ENCODE measurements at places on chromosomes 6 and 20. TPM values are rescaled to one million over a fixed set of nuclear protein-coding genes. Genes with fewer than 3 reads are reported as not detected.

Gene PAK5
- total RNA-seq: 12.2 TPM

Gene FAM209B
- not detected for total RNA-seq

Gene BPIFB1
- not detected for total RNA-seq

DNA sequence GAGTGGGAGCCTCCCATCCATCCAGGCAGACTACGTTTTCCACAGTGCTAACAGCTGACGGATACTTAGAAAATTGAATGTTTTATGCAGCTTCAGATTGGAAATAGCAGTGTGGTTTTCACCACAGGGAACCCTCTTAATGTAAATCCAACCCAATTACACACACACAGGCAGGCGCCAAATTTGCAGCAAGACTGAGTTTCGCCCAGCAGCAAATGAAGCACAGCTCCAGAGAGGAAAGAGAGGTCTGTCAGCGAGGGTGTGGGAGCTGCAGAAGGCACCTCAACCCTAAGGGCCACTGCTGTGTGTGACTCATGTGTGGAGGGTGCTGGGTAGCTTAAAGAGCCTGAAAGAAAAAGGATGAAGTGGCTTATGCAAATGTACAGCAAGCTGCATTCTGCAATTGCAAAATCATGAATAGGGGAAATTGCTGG is 365.7 kb downstream of the MAFB start:
- no peak for DNase-seq
- no peaks in the 10 kb centered on the region for H3K36me3 ChIP-seq
- H3K4me1 ChIP-seq: peaks cover 2% of the 10 kb centered on the region
- no peak overlapping the region for H3K27ac ChIP-seq
- no peak overlapping the region for H3K4me3 ChIP-seq
- no peaks in the 10 kb centered on the region for H3K27me3 ChIP-seq

DNA sequence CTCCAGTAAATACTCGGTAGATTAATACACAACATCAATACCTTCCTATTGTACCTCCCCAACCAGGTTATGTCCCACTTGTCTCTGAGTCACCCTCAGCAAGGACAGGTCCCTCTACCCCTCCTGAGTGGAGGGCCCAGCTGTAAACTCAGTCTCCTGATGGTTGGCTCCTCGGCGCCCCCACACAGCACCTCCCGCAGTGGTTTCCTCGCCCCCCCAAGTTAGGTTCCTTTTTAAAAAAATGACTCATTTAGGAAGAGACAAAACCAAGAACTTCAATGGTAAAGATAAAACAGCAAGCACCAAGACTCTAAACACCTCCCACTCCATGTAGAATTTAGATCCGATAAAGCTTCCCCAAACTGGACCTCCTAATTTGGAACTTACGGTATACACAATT is 83.5 kb downstream of the TRERF1 start:
- no peak overlapping the region for H3K4me3 ChIP-seq
- DNase-seq: no peak
- no peaks in the 10 kb centered on the region for H3K36me3 ChIP-seq
- H3K4me1 ChIP-seq: no peaks in the 10 kb centered on the region
- no peaks in the 10 kb centered on the region for H3K27me3 ChIP-seq
- H3K27ac ChIP-seq: no peak overlapping the region

GRCh38 chr20:59676126-59676850 is 71.9 kb downstream of the PHACTR3 start:
- H3K27ac ChIP-seq: no peak overlapping the region
- no peak overlapping the region for H3K4me3 ChIP-seq
- DNase-seq: no peak

DNA sequence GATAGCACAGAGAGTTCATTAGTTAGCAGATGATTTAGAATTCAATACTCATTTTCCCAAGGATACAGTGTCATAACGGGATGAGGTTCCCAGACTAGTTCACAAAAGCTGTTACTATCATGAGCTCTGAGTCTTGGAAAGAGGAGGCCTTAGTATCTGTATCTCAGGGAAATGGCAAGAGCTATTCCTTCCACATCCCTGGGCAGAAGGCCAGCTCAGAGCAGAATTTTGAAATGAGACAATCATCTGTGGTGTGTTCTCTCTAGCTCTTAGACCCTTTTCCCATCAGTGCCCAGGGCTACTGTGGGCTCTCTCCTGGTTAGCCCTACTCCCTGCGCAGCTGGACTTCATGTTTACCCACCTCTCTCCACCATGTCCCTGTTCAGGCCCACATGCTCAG is 64.5 kb downstream of the JAG1 start:
- H3K4me3 ChIP-seq: no peak overlapping the region
- H3K36me3 ChIP-seq: peaks cover 12% of the 10 kb centered on the region
- H3K4me1 ChIP-seq: peaks cover under 1% of the 10 kb centered on the region
- no peak for DNase-seq
- H3K27me3 ChIP-seq: no peaks in the 10 kb centered on the region

DNA sequence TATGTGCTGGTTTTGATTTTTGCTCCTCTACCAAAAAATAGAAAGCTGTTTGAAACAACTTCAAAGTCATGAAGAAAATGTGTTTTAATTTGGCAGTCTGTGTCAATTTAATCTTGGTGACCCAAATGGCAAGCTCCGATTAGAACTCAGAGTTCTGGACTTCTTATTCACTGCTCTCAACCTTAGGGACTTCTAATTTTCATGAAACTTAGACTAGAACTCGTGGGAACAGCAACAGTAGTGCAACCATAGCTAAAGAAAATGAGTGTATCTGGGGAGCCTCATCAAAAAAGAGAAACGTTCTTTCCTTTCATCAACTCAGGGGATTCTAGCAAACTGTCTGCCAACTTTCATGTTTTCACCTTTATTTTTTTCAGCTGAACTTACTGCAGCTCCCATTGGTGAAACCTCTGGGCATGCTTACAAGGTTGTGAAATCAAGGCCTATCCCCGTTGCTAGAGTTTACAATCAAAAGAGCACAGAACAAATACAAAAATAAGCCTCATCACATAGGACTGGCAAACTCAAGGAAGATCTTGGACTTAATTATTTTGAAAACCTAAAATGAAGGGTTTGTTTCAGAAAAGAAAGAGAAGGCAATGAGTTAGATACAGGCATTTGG is 114.0 kb upstream of the HSF2 start:
- no peaks in the 10 kb centered on the region for H3K27me3 ChIP-seq
- no peaks in the 10 kb centered on the region for H3K36me3 ChIP-seq
- DNase-seq: no peak

- no peaks in the 10 kb centered on the region for H3K4me1 ChIP-seq
Measured at GRCh38 chr6:72649032-72649984, 27.4 kb downstream of the KCNQ5 start.

DNA sequence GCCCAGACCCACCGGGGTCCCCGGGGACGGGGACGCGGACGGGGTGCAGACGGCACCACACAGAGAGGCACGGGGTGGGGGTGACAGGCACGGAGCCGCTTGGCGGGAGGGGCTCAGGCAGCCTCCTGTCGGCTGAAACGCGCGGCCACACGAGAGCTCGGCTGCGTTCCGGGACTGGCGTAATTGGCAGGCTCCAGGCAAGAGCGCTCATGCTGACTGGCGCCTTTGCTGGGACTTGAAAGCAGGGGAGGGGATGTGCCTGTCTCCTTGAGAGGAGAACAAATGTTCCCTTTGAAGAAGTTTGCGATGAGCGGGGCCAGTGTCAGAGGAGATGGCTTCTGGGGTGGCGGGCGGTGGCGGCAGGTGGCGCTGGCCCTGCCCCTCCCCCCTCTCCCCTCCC is 25.8 kb downstream of the BHLHE23 start:
- H3K27ac ChIP-seq: no peak overlapping the region
- peaks cover 41% of the 10 kb centered on the region for H3K27me3 ChIP-seq
- H3K4me3 ChIP-seq: no peak overlapping the region
- no peaks in the 10 kb centered on the region for H3K36me3 ChIP-seq

DNA sequence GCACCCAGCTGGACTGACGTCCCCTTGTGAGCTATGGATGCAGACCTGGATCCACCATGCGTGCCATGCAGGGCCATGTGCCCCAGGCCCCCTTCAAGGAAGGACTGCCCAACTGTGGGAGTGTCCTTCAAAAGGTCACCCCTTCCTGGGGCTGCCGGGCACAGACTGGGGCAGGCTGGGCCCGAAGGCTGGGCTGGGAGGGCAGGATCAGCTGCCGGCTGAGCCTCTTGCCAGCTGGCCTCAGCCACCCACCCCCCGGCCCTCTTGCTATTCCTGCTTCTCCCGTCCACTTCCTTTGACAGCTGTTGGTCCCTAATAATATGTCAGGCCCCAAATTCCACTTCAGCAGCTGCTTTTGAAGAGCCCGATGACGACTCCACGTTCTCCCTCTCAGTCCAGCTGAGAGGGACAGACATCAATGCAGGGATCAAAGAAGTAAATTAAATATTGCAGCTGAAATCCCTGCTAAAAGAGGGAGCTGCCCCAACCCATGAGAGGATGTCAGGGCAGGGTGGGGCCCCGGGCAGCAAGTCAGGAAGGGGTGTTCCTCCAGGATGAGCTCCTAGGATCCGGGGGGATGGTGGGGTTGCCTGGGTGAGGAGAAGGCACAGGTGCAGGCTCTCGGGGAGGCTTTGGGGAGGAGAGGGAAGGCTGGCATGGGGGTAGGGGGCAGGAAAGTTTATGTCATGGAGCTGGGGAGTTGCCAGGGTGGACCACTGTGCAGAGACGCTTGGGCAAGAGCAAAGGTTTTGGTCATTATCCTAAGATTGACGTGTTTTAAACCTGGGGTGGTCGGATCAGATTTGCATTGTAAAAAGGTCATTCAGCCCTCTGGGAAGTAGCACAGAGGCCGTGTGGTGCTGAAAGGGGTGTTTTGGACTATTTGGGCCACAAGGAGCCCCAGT is 185.0 kb downstream of the ANKRD60 start:
- no peak overlapping the region for H3K4me3 ChIP-seq
- H3K27me3 ChIP-seq: no peaks in the 10 kb centered on the region
- no peak for DNase-seq
- no peaks in the 10 kb centered on the region for H3K4me1 ChIP-seq
- H3K27ac ChIP-seq: no peak overlapping the region

GRCh38 chr20:3681352-3681930 is 369 bp downstream of the ADAM33 start:
- H3K4me1 ChIP-seq: peaks cover 4% of the 10 kb centered on the region
- no peak for DNase-seq
- H3K27me3 ChIP-seq: peaks cover 75% of the 10 kb centered on the region
- no peaks in the 10 kb centered on the region for H3K36me3 ChIP-seq
- no peak overlapping the region for H3K27ac ChIP-seq
- H3K4me3 ChIP-seq: peak overlapping the region; percentile 37

DNA sequence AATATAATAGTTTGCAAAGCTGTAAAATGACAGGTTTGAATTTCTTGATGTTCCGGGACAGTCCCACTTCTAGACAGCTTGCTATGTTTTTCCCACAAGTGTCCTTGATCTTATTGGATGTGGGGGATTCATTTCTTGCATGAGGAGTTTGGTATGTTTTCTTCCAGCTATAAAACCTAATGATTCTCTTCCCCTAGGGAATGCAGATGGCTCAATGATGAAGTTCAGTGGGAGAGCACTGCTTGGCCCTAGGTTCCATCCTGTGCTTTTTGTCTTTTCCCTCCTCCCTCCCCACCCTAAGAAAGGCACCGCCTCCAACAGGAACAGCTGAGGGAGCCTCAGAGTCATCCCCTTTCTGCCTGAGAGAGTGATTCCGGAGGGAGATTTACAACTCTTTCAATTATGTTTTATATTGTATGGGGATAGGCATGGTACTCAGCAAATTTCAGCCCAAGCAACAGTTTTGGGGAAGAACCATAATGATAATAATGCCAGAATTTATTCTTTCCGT is 149.2 kb downstream of the PHACTR1 start:
- H3K4me3 ChIP-seq: no peak overlapping the region
- no peak for DNase-seq
- H3K36me3 ChIP-seq: no peaks in the 10 kb centered on the region
- peaks cover 3% of the 10 kb centered on the region for H3K27me3 ChIP-seq
- no peak overlapping the region for H3K27ac ChIP-seq

DNA sequence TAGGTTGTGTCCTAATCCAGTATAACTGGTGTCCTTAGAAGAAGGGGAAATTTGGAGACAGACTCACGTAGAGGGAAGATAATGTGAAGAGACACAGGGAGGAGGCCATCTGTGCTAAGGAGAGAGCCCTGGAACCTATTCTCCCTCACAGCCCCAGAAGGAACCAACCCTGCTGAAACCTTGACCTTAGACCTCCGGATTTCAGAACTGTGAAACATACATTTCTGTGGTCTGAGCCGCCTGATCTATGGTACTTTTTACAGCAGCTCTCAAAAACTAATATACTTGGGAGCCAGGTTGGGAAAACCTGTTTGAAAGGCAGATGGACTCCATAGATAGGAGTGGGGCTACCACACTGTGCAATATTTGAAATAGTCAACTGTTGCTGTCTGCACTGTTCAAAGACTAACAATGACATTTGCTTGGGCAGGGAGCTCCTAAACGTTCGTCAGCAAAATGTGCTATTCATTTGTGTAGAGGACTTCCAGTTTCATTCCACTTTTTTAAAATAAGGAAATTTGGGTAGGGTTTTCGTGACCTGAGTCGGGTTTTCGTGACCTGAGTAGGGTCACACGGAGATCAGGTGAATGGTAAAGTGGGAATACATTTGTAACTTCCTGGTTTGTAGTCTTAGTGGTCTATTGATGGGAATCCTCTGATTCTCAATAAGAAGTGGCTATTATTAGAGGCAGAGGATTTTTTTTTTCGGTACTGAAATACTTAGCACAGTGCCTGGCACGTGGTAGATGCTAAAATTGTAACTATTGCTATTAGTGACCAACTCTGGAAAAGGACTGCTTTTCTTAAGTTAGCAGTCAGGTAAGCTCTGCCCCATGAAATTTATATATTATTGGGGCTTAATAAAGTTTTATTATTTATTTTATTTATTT is 11.4 kb downstream of the TAGAP start:
- no peak for DNase-seq
- no peak overlapping the region for H3K4me3 ChIP-seq
- no peak overlapping the region for H3K27ac ChIP-seq
- H3K27me3 ChIP-seq: peaks cover 4% of the 10 kb centered on the region

DNA sequence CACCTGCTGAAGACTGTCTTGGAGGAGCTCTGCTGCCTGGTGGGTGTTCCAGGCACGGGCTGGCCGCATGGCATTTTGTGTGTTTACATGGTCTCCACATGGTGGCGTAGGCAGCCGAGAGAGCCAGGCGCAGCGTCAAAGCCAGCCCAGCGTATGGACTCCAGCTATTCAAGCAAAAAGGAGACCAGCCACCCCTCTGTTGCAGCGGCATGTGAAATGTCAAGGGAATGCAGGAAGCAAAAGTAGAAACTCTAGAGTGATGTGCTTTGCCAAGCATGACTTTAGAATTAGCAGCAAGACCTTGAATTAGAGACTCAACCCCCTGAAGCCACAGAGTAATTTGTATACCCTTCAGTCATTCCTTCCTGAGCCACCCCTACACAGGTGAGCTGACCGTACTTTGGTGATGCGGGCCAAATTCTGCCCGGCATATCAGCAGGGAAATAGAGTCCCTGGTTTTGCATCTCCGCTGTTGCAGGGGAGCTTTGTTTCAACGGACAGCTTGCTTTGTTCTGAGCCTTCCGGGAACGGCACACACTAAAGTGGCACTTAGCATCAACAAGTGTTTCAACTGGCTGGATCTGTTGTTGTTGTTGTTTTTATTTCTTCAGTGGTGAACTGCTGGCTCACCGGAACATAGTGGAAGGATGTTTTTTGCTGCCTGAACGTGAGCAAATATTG is 48.5 kb downstream of the FNDC1 start:
- peaks cover 39% of the 10 kb centered on the region for H3K27me3 ChIP-seq
- no peak overlapping the region for H3K27ac ChIP-seq
- DNase-seq: no peak
- no peaks in the 10 kb centered on the region for H3K36me3 ChIP-seq

GRCh38 chr6:149766156-149766769 is 16.7 kb downstream of the PCMT1 start:
- no peaks in the 10 kb centered on the region for H3K27me3 ChIP-seq
- H3K36me3 ChIP-seq: peaks cover 20% of the 10 kb centered on the region
- H3K4me3 ChIP-seq: no peak overlapping the region
- H3K4me1 ChIP-seq: peaks cover 11% of the 10 kb centered on the region
- no peak overlapping the region for H3K27ac ChIP-seq
- no peak for DNase-seq

Measured in progenitor cell of endocrine pancreas (in vitro differentiated cells).